ENCODE measurements at places on chromosomes 3 and 15. TPM values are rescaled to one million over a fixed set of nuclear protein-coding genes. Genes with fewer than 3 reads are reported as not detected.

DNA sequence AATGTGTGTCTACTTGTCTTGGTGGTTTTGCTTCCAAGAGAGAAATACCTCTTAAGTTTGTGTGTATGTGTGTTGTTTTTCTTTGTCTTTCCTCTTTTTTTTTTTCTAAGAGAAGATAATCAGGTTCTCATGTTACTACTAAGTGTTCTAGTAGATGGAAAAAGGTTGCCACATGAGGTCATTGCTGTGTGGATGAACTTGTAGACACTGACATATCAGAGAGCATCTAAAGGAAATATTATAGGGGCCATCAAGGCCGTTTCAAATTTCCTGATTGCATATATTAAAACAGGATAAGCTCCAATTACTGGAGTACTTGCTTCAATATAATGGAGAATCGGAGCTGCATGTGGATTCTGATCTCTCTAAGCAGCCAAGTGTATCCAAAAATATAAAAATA, 747.5 kb downstream of the NR2F2 start:
- DNase-seq, result no peak

GRCh38 chr3:183584246-183584913, 28.9 kb upstream of the KLHL6 start:
- no peak for DNase-seq

PLSCR5 gene
- total RNA-seq, result not detected

TRH gene
- total RNA-seq, result not detected

- no peak for DNase-seq
Observed at GRCh38 chr3:126340081-126340511, 17.1 kb downstream of the KLF15 start.

GRCh38 chr3:117963858-117964257, 1070.8 kb downstream of the IGSF11 start:
- no peak for DNase-seq

GRCh38 chr3:66822186-66823008, 175.7 kb upstream of the KBTBD8 start:
- peak; percentile 74 for DNase-seq

DNA sequence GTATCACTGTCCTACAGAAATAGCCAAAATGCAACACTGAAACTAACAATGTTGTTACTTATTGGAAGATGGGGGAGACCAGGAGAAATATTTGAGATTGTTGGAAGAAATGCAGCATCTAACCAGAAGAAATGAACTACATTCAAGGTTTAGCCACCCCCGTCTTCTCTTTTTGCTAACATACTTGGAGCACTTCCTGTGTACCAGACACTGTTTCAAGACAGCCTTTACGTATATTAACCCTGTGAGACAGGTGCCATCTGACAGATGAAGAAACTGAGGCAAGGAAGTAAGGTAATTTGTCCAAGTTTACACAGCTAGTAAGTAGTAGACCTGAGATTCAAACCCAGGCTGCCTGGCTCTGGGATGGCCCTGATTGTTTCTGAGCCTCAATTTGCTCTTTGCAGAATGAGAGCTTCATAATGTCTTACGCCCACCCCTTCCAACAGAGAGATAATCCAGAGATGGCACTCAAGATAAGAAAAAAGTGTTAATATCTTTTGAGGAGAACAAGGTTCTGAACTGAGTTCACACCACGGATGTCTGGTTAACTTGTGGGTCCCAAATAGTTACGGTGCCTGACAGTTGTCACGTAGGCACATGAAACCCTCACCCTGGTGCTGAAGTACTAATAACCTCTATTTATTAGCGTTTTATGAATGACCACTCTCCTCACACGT, 26.1 kb downstream of the RASGRP1 start:
- peak; percentile 62 for DNase-seq

ACTC1 gene
- total RNA-seq, result not detected

CPEB1 gene
- total RNA-seq, result not detected

DNA sequence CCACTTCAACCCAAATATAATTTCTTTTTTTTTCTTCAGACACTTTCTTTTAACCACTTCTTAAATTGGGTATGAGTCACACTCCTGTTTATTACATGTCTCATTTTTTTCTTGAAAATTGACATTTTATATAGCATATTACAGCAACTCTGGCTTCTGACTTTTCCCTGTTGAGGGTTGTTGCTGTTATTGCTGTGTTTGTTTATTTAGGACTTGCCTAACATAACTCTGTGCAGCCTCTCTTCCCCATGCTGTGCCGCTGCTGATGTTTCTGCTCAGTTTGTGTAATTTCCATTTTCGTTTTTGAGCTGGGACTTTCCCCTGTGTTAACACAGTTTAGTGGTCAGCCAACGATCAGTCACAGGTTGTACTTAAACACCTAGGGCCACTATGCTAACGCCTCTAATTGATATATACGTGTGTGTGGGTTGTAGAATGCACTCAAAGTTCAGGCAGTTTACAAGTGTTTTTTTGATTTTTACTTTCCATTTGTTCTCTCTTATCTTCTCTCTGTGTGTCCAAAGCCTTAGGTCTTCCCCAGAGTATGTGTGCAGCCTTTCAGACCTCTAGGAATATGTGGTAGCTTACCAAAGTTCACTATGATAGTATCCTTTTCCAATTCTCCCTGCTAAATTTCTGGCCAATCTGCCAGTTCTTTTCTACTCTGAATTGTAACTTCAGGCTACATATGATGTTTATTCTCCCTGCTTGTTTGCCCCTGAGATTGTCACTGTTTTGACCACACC, 337.2 kb downstream of the ZBTB20 start:
- DNase-seq, result peak; percentile 66
